ENCODE measurements at places on chromosomes 2 and 18. TPM values are rescaled to one million over a fixed set of nuclear protein-coding genes. Genes with fewer than 3 reads are reported as not detected.

TANK gene
- total RNA-seq, result 64.1 TPM

CD207 gene
- not detected for total RNA-seq

TWIST2 gene
- total RNA-seq, result 1.3 TPM

CXCR4 gene
- total RNA-seq, result 110 TPM

PLCL1 gene
- 13.0 TPM for total RNA-seq

IL18RAP gene
- total RNA-seq, result not detected

DNA sequence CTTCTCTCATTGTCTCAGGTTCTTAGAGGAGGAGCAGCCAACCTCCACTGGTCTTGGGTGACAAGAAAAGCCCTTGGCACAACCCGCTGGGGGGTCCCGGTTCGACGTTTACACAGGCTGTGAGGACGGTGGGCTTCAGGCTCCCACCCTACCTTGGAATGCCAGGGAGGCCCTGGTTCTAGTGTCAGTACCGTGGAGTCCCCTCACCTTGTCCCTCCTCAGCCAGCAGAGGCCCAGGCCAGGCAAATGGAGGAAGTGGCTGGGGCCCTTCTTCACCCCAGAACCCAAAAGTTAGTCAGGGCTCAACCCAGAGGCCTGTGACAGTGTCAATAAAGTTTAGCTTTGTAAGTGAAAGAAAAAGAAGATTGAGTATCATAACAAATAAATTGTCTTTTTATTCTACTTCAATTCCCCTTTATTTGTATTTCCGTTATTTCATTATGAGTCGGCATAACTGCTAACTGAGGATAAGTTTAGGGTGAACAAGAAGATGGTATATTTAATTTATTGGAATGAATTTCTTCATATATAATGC is 62.6 kb upstream of the ZSWIM2 start:
- DNase-seq, result no peak

DNA sequence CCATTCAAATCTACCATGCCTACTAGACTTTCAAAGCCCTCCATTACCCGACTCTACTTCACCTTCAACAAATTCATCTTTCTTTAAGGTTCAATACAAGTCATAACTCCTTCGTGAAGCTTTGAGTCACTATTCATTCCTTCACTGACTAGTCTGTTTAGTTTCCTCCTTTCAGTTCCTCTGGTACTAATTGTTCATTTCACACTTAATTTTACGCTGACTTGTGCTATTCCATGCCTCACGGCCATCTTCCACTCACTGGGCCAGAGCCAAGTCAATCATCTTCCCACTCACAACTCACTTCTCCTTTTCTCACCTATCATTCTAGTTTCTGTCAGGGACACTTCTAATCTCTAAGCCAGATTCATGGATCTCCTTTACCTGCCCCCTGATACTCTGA is 136.2 kb downstream of the MTX2 start:
- no peak for DNase-seq

GRCh38 chr2:53422979-53423378 is 344.6 kb upstream of the CHAC2 start:
- DNase-seq, result peak; percentile 9

- peak; percentile 36 for DNase-seq
These were observed 61.4 kb downstream of the CPS1 start for GRCh38 chr2:210617732-210618330.

DNA sequence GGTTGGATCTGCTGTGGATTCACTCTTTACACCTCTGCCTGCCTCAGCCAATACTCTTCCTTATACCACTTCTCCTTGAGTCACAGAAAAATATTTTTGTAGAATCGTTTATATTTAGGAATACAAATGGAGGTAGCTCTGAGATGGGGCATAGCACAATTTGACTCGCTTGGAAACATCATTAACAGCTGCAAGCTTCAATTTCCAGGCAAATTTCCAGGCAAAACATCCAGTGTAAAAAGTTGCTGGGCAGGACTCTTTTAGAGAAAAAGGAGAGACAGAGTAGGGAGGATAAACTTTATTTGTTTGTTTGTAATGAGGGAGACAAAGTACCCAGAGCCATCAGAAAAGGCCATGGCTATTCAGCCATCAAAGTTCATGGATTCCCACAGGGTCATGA is 74.4 kb upstream of the SOX11 start:
- no peak for DNase-seq

DNA sequence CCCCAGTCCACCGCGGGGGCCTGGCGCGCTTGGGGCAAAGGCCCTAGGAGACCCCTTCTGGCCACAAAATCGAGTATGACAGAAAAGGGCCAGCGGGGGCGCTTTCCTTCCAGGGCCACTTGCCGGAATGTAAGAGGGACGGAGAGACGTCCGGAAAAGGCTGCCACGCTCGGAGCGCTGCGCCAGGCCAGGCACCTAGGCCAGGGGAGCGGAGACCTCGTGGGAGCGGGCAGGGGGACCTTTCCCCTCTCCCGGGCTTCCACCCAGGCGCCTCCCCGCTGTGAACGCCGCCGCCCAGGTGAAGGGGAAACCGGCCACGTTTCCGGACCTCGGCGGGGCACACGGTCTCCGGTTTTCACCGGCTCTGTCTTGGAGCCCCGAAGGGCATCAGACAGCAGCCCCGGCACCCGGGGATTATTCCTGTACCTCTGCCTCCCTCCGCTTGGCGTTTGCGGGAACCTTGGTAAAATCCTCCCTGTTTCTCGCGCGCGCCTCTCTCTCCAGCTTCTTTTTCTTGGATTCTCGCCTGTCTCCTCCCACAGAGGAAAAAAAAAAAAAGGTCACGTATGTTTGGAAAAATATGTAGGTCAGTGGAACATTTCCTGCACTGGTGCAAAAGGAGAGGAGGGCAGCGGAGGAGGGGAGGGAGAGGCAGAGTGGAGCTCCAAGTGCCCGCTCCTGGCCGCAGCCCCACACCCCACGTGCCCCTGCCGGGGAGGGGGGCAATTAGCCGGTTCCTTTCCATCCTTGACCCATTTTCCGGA is 1.2 kb upstream of the NPAS2 start:
- peak; percentile 71 for DNase-seq

DNA sequence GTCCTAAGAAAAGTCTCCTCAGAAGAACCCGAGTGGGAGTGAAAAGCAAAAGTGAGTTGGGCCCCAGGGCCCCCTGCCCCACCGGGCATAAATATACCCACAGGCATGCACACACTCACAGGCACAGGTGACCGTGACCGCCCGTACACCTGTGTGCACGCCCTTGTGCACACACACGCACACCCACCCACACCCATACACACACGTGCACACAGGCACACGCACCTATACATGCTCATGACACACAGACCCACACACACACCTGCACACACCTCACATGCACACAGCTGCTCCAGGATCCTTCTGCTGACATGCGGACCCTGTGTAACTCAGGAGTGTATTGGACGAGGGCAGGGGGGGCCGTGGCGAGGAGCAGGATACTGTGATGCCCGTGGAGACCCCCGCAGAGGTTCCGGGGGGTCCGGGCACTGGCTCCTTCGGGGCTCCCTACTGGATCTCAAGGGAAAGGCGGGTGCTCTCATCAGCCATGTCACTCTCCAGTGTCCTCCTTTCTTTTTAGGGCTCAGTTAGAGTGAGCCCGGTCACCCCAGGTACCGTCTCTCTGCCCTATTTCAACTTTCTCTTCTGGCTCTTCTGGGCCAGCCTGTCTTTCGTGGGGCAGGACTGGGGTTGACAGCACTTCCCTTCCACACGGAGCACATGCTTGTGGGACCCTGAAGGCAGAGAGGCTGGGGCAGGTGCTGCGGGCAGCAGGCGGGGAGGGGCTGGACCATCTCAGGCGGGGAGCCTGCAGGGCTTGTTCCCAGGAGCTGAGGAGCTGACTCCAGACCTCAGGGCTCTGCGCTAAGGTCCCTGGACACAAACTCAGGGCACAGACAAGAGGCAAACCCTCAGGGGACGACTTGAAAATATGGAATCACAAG is 48.5 kb downstream of the TPO start:
- DNase-seq, result no peak

- no peak for DNase-seq
These were observed 4.0 kb upstream of the SLC35F5 start for GRCh38 chr2:113760400-113760799.

GRCh38 chr2:2633017-2633416 is 301.9 kb upstream of the MYT1L start:
- no peak for DNase-seq

DNA sequence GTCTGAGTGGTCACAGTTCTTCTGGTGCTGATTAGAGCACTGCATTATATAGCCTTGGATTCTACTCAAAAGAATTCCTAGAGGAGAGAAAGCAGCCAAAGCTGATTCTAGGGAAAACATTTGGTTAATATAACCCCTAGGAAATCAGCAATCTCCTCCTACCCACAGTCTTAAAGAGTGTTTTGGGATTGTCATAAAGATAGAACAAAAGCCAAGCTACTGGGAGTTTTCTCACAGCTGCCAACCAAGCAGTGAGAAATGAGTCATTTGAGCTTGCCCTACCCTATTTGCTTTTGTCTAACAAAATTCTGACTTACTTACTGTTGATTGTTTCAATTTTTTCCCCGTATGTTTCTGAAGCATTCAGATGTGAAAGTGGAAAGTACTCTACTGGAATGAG is 469.3 kb downstream of the PLCL1 start:
- DNase-seq, result no peak

DNA sequence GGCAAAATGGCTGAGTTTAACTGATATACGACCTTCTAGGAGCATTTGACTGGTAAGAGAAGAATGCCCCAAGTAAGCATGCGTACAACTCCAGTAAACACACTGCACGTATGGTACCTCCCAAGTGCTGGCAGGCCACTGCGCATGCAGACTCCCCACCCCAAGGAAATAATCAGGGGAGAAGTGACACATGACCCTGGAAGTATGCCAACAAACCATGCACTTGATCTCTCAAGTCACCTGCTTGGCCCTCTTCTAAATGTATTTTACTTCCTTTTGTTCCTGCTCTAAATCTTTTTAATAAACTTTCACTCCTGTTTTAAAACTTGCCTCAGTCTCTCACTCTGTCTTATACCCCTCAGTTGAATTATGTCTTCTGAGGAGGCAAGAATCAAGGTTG is 129.8 kb upstream of the COL5A2 start:
- DNase-seq, result no peak

- DNase-seq, result no peak
These were observed 105.0 kb upstream of the SH3BP4 start for GRCh38 chr2:234846599-234847363.

- DNase-seq, result no peak
These were observed 66.8 kb downstream of the BMPR2 start for GRCh38 chr2:202442882-202443281.

DNA sequence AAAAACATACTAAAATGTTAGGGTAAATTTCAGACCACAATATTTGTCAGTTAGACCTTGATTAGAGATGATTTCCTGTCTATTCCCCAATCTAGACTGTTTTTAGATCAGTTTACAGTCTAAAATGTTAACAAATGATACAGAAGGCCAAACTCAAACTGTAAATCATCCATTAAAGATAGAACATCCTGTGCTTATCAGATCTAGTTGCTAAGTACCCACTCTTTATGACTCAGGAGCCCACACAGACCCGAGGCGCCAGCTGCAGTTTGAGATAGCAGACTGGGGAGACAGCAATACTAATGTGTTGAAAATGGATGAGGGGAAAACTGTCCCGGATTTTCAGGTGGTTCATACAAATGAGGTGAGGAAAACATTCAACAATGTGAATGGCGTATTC is 113.3 kb downstream of the SCG2 start:
- no peak for DNase-seq

GRCh38 chr2:56191617-56192016 is 7.8 kb downstream of the CCDC85A start:
- peak; percentile 62 for DNase-seq

DNA sequence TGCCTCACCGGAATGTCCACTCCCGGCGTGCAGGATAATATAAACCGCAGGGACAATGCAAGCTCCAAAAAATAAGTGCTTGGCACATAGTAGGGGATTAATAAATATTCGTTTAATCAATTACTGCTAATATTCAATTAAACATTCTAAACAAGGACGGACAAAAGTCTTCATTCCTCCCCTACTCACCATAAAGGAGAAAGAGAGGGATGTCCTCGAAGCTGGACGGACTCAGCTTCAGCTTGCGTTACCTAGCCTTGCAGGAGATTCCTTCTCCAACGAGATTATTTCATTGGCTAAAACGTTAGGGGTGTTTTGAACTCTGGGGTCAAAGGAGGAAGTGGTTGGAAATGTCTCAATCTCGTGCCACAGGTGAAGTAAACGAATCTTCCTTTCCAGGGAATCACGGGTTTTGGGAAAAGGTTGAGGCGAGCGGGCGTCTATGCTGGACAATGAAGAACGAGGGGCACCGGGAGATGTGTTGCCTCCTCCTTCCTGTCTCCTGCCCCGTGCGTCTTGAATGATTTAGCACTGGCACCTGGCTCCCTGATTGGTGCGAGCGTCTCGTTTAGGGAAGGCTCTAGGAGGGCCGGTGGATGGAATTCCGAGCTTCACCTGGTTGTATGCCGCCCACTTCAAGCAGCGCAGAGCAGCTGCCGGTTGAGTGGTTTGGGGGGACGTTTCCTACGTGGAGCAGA is 2.0 kb upstream of the GAD1 start:
- no peak for DNase-seq

- no peak for DNase-seq
These were observed 81.5 kb downstream of the XDH start for GRCh38 chr2:31333046-31333445.

- no peak for DNase-seq
These were observed 29.2 kb downstream of the ROCK2 start for GRCh38 chr2:11315074-11315705.

- no peak for DNase-seq
These were observed 1388.8 kb downstream of the DSC3 start for GRCh38 chr18:29653671-29654215.

DNA sequence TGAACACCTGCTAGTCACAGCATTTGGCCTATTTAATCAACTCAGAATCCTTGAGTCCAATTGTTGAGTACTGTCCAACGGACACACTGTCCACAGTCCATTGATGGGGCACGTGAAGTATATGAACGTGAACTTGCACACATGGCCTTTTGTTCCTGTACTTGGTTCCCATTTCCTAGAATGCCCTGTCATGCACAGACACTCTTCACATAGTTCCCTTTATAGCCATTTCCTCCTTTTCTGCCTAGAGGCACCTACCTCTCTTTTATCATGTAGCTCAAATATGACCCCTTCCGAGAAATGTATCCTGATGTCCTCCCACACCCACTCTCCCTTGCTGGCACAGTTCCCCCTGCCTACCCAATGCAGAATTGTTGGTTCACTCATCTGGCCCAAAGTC is 8.7 kb upstream of the CRYGA start:
- no peak for DNase-seq

GRCh38 chr2:201559067-201559710 is 84.1 kb downstream of the TMEM237 start:
- DNase-seq, result no peak

- DNase-seq, result peak; percentile 3
These were observed 195.6 kb upstream of the POU3F3 start for GRCh38 chr2:104658144-104658835.

Measured in cerebellum (tissue), 4 donors.